ENCODE measurements at places on chromosomes 6 and 20.

DNA sequence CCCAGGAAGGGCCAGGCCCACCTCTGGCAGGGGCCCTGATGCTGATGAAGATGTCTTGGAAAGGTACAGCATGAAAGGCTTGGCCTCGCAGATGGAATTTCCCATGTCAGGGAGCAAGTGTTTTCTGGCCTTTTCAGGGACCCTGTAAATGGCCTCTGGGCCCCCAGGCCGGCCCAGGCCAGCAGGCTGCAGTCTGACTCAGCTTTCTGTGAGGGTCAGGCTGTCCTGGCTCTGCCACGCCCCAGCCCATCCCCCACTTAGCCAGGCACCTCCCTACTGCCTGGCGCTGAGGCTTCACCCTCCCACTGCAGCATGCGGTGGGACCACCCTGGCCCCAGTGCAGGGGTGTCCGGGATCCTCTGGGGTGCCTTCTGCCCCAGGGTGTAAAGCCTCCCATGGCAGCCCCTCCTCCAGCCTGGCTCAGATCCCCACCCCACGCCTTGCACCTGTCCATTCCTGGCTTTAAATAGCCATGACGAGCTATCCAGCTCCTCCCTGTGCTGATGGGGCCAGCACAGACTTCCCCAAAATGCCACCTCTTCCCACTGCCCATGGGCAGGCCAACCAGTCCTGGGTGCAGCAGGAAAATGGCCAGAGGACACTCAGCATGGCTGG is 35.6 kb upstream of the GATA5 start:
- no peak for DNase-seq

GRCh38 chr6:25296217-25296905 is 17.2 kb downstream of the CARMIL1 start:
- no peak for DNase-seq

DNA sequence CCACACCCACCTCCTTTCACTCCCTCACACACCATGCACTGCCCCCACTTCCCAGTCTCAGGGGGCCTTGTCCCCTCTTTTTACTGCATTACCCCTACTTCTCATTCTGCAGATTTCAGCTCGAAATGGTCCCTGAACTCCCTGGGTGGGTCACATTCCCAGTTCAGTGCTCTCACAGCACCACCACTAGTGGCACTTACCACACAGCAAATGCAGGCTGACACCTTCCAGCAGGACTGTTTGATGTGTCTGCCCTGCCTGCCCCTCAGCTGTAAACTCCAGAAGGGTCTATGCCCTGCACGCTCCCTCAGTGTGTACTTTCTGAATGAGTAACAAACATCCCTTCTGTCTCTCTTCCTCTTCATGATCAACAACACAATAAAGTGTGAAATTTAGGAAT is 4.0 kb downstream of the DYNLT1 start:
- DNase-seq, result no peak

- DNase-seq, result no peak
Observed at GRCh38 chr20:4326195-4327065, 311.1 kb upstream of the RNF24 start.

DNA sequence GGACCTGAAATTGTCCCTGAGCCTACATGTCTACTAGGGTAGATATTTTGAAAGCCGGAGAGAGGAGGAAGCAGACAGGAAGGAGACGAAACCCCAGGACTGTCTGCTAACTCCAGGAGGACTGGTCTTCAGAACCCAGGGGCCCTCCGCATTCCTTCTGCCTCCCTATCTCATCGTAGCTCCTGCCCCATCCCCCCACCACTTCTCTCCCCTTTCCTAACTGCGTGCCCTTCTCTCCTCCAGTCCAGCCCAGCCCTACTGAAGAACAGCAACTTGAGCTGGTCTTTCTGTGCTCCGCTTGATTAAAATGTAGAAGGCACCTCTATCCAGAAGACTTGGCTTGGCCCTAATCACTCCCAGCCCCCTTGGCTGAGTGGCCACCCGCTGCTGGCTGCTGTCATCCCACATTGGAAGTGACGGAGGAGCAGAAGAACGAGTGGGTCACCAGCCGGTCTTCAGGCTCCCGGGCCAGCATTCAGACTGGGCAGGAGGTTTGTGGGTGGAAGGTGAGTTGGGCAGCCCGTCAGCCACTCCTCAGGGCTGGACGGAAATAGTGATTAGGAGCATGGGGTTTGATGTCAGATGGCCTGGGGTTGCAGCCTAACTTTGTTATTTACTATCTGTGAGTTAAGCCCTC is 28.8 kb upstream of the ANGPT4 start:
- peak; percentile 11 for DNase-seq

DNA sequence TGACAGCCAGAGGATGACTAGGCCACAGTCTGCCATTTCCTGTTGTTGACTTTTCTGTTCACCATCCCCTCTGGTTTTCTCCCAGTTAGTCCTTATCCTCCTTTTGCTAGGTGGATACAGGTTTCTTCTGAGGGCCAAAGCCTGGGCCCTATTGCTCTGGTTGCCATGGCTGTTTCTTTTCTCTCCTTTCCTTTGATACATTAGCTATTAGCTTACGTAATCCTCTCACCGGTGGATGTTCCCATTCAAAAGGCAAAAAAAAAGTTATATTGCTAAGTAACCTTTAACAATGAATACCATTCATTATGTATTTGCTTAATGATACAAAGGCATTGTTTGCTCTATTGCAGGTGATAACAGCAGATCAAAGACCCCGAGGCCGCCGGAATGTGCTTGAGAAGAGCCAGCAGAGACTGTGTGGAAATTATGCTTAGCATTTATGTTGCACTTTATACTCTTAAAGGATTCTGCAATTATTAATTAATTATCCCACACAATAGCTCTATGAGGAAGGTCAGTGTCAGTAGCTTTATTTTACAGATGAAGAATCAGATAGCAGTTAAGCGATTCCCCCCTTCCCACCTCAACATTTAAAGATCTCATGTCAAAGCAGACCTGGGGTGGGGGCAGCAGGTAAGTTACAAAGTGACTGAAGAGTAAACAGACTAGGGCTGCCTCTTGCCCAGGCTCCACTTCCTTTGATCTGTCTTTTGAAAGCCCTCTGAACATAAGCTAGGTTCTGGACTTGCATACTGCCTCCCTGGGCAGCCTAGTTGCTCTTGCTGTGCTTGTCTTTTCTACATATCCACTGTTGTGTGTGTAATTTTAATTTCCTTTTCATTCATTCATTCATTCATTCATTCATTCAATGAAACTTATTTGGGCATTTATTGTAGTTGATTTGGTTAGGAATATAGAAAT is 14.5 kb upstream of the TFB1M start:
- DNase-seq, result no peak

DNA sequence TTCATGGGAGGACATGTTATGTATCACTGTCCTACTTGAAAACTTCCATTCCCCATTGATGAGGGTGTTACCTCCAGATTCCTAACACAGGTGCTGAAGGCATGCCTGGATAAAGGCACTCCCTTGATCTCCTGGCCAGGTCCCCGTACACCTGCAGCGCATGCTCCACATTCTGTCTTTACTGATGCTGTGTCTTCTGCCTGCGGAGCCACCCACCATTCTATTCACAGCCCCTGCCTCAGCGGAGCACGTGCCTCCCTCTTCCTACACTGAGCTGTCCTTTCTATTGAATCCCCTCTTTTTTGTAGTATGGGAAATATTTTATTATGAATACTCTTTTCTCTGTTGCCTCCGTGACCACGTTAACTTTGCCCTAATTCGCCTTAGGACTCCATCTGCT is 25.0 kb downstream of the PTPN1 start:
- no peak for DNase-seq

DNA sequence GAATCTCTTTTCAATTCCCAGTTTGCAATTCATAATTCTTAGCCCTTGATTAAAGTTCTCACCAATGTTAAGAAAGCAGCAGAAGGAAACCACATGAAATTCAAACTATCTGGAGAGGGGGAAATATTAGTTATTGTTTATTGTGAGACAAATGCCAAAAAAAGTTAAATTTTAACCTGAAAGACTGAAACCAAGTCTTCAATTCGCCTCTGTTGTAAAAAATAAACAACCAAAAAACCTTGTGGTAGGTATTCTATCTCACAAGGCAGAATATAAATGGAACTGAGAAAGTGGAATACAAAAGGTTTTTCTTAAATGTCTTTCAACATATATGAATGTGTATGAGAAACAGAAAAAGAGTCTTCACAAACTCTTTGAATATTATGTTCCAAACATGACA is 24.8 kb downstream of the TMX4 start:
- no peak for DNase-seq

- DNase-seq, result no peak
Observed at GRCh38 chr6:40247516-40248115, 313.4 kb upstream of the MOCS1 start.

- DNase-seq, result no peak
Observed at GRCh38 chr6:42742116-42742894, 3.6 kb downstream of the TBCC start.

GRCh38 chr6:37940074-37940847 is 120.7 kb downstream of the ZFAND3 start:
- DNase-seq, result no peak

DNA sequence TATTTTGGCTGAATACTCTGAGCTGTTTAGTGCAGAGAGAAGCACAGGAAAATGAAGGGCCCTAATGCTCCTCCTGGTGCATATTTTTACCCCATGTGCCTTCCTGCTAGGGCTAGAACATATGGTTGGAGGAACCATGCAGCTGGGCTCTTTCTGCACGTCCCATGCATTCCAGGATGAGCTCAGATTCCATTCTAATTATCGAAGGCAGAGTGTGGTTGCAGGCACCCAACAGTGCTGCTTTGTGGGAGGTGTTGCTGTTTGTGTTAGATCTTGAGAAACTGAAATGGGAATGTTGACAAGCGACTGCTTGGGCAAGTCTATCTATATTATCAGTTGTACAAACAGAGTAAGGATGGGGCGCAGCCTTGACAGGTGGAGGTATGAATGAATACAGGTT is 419.5 kb downstream of the DHX35 start:
- DNase-seq, result no peak

DNA sequence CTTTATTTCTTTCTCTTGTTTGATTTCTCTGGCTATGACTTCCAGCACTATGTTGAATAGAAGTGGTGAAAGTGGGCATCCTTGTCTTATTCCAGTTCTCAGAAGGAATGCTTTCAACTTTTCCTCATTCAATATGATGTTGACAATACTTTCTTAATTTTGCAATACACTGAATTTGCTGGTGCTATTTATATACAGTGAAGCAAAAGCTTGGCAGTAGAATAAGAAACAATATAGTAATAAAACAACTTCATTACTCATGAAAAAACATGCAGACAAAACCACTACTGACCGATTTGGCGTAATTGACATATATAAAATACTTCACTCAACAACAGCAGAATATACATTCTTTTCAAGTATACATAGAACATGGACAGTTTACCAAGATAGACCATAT is 96.4 kb downstream of the CFAP61 start:
- DNase-seq, result no peak

- no peak for DNase-seq
Observed at GRCh38 chr6:25670793-25671513, 18.9 kb downstream of the SCGN start.

- DNase-seq, result no peak
Observed at GRCh38 chr6:146359131-146359530, 184.5 kb upstream of the RAB32 start.

GRCh38 chr20:20500312-20500711 is 132.4 kb downstream of the INSM1 start:
- DNase-seq, result no peak

GRCh38 chr6:41437604-41438003 is 102.2 kb downstream of the NCR2 start:
- DNase-seq, result no peak

- no peak for DNase-seq
Observed at GRCh38 chr6:170230520-170231292, 60.2 kb downstream of the DLL1 start.

GRCh38 chr6:28436404-28436803 is 6.9 kb downstream of the ZSCAN23 start:
- DNase-seq, result no peak

DNA sequence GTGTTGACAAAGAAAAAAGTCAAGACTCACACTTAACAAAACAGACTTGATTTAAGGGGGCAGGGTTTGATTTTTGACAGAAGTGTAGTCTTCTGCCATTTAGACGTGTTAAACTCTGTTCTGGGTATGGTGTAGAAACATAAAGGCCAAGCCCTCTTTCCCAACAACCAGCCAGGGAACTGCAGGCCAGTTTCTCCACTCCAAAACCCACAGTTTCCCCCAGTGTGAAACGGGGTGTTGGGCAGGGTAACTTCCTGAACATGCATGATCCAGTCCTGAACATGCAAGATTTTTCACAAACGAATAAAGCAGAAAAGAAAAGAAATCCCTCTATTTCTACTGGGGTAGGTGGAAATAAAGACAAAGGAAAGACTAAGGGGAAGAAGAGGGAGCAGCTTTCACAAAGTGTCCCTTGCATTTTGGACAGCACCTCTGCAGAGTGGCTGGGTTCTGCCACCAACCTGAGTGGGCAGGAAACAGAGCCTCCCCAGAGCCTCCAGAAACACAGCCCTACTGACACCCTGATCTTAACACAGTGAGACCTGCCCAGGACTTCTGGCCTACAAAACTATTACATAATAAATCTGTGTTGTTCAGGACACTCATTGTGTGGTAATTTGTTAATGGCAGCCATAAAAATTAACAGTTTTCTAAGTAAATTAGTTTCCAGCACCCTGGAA is 7.5 kb downstream of the APMAP start:
- DNase-seq, result peak; percentile 26

DNA sequence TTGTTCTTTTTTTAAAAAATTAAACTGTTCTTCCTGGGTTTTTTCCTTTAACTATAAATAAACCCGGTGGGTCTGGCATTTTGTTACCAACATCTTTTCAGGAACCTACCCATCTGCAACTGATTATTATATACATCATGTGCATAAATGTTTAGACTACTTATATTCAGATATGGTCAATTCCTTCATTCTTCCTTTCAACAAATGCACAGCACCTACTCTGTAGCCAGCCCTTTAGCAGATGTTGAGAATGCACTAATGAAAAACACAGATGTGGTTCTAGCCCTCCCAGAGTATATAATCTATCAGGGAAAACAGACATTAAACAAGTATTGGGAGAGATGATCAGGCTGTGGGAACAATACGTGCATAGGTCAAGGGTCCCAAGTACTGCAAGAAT is 237.1 kb downstream of the UST start:
- no peak for DNase-seq

- DNase-seq, result no peak
Observed at GRCh38 chr6:56958481-56958880, 3.6 kb downstream of the BEND6 start.

DNA sequence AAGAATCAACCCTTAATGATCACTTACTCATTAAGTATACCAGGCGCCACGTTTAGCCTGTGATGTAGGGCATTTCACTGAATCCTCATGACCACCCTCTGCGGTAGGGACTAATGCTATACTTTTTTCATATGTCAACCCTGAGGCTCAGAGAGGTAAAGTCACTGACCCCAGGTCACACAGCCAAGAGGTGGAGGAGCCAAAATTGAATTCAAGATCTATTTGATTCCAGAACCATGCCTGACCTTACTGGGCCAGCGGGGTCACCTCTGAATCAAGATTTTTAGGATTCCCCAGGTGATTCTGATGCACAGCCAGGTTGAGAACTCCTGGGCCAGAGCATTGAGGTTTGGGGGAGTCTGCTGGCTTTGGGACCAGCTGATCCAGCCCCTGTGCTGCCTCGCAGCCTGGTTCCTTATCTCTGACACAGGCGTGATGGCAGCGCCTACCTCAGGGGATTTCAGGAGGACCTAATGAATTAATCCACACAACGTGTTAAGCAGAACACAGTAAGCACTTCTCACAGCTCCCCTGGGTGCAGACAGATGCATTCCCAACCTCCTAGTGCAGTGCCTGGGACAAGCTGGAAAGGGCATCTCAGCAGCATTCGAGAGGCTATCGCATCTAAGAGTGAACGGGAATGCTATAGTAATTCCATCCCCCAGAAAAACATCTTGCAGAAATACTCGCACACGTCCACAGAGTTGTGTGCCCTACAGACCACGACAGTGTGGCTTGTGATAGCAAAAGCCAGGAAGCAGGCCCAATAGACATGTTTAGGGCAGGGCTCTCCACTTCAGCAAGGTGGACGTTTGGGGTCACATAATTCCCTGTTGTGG is 101.4 kb upstream of the PTPN1 start:
- DNase-seq, result no peak
